ENCODE measurements at places on chromosomes 16 and 17.

GRCh38 chr16:78005881-78006280 lies 16.5 kb upstream of the CLEC3A start:
- no peak for DNase-seq

DNA sequence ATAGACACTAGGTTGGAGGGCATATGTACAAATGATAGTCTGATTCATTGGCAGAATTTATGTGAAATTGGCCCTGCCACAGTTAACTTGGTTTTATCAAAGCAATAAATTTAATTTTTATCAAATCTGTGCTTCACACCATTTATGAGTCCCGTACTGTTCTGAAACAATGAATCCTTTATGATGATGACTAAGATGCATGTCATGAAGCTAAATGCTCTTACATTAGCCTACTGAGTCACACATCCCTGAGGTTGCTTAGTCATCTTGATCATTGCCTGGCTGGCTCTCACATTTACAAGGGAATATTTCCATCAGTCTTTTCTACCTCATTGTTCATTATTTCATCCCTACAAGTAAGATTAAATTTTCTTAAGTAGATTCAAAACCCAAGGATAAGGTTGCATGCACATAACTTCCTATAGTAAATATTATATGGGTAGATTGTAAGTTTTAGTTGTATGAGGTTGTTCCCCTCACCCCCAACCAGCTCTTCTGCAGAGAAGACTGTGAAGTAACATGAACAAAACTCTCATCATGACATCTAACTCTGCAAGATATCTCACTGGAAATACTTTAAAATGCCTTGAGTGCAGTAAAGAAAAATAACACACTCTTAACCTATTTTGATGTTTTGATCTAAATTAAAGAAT lies 170.7 kb downstream of the CYB561 start:
- peak; percentile 96 for DNase-seq

GRCh38 chr16:82694239-82694874 lies 67.6 kb downstream of the CDH13 start:
- peak; percentile 43 for DNase-seq

- no peak for DNase-seq
Measured at GRCh38 chr17:48441231-48441711, 11.3 kb upstream of the SKAP1 start.

- no peak for DNase-seq
Measured at GRCh38 chr17:8580952-8581658, 49.4 kb downstream of the MYH10 start.

Measured in astrocyte of the spinal cord (primary cell).